Cortex of kidney (tissue), 1 donor: ENCODE measurements at places on chromosomes 16 and 17.

DNA sequence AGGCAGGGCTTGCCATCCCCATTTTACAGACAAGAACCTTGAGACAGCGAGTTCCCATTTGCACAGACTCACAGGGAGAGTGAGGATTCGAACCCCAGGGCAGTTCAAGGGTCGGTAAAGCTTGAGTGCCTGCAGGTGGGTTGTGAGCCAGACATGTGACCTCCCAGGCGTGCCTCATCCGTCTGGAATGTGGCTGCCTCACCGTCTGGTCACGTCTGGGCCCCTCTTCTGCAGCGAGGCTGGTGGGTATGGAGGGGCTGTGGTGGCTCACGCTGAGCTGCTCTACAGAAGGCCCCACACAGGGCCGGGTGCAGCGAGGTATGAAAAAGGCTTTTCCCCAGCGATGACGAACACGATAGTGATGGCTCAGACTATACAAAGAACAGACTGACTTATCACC lies 35.8 kb upstream of the LHX1 start:
- no peak for DNase-seq

- DNase-seq: no peak
Measured at GRCh38 chr17:79201119-79201518, 126.5 kb downstream of the ENGASE start.

- no peak for DNase-seq
Measured at GRCh38 chr17:42879596-42879985, 21.0 kb upstream of the G6PC1 start.

DNA sequence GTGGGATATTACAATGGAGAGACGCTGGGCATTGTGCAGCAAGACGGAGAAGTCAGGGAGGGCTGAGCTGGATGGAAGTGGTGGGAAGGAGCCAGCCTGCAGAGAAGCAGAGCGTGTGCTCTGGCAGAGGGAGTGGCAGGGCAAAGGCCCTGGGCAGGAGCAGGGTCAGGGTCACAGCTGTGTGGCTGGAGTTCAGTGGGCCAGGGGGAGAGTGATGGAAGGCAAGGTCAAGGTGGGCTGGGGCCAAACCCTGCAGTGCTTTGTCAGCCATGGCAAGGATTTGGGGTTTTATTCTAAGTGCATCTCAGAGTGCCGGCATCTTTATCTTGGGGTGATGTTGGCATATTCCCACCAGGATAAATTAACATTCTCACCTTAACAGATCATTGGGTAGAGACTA lies 31.9 kb upstream of the C16orf78 start:
- DNase-seq: no peak

DNA sequence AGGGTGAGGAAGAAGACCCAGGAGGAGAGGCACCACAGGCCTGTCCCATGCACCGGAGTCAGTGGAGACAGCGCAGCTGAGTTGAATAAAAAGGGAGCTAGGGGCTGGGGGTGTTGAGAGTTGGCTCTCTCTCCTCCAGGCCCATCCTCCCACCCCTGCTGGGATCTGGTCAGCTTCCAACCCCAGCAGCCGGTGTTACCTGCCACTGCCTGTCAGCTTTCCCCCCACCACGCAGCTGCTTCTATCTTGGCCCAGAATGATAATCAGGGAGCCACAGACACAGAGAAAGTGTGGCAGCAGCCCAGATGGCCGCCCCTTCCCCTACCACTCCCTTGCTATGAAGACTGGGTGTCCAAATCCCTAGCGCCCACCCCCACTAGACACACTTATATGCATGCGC lies 120.6 kb upstream of the RPL38 start:
- no peak for DNase-seq

- DNase-seq: no peak
Measured at GRCh38 chr16:4064950-4065352, 51.3 kb downstream of the ADCY9 start.

DNA sequence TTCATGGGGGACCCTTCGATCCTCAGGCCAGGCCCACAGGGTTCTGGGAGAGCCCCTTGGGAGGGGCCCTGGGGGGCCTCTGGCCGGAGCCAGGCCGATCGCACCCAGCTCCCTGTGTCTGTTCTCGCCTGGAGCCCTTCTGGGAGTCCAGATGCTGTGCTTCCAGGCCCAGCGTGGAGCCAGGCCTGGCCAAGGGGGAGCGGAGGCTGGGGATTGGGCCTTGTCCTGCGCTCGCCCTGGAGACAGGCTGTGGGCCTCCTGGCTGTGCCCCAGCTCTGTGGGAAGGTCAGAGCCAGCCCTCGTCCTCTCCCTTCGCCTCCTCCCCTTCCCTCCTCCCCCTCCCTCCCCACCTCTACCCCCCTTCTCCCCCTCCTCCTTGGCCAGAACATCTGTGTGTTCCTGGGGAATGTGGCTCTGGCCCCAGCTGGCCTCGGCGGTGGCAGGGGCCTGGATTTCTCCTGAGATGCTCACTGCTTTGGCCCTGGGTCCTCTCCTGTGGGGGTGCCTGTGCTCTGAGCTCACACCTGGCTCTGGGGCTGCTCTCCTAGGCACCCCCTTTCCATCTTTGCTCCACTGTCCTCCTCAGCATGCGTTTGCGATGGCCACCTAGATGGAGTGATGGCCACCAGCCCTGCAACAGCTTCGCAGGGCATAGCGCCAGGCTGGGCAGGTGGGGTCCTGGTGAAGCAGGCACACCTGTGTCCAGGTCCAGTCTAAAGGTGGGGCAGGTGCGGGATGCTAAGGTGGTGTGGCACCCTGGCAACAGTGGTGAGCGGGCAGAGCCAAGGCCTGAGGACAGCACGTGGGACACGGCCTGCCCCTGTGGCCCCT lies 90.6 kb upstream of the CIBAR2 start:
- no peak for DNase-seq

GRCh38 chr17:39096508-39097149 lies 54.8 kb downstream of the PLXDC1 start:
- DNase-seq: no peak

GRCh38 chr17:62178579-62178978 lies 113.5 kb upstream of the MED13 start:
- DNase-seq: no peak

DNA sequence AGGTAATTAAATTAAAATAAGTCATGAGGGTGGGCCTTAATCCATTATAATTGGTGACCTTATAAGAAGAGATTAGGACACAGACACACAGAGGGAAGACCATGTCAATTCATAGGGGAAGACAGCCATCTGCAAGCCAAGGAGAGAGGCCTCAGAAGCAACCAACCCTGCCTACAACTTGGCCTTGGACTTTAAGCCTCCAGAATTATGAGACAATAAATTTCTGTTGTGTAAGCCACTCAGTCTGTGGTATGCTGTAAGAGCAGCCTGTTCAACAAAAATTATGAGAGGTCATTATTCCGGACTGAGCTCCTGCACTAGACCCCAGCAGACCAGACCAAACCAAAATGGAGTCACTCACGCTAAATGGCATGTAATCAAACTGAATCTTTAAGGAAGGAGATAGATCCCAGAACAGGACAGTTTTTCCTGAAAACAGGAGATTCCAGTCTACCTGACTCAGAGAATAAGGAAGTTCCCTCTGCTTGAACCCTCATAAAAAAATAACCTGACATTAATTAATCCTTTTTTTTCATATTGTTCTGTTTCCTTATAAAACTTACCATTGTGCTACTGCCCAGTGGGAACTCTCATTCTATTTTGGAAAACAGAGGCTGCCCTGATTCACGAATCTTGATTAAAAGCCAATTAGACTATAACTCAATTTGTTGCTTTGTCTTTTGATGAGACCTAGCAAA lies 74.3 kb downstream of the DNAH3 start:
- no peak for DNase-seq

GRCh38 chr16:87143661-87144121 lies 173.5 kb downstream of the C16orf95 start:
- no peak for DNase-seq

DNA sequence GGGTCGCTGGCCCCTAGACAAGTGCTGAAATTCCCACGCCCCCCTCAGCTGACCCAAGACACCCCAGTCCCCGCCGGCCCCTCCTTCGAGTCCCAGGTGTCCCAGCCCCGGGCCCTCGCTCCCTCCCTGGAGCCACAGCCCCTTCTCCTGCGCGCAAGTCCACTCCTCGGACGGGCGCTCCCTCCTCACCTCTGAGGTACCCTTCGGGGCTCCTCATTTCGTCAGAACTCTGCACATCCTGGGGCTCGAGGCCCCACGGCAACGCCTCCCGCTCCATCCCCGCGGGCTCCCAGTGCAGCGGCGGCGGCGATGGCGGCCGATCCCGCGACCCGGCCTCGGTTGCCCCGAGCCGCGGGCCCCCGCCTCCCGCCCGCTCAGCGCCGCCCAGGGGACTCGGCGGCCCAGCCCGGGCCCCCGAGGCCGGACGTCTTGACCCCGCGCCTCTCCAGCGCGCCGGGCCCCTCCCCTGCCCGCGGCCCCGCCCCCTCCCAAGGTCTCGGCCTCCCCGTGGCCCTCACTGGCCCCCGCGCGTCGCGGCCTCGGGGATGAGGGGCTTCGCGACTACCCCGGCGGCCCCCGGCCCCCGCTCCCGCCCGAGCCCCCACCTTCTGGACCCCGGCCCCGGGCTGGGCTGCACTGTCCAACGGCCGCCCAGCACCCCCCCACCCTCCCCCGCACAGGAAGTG lies at the start of gene ZNF768:
Gene ZNF768, minus strand, starts transcription at position 430 of the 686 bp plus-strand sequence. Its CDS starts 153 bp downstream, at position 277.
- DNase-seq: no peak

GRCh38 chr17:55601874-55602364 lies 90.7 kb upstream of the SMIM36 start:
- no peak for DNase-seq

GRCh38 chr16:66346221-66346620 lies 20.3 kb upstream of the CDH5 start:
- DNase-seq: no peak

- DNase-seq: no peak
Measured at GRCh38 chr17:48030531-48030930, 7.1 kb downstream of the COPZ2 start.

DNA sequence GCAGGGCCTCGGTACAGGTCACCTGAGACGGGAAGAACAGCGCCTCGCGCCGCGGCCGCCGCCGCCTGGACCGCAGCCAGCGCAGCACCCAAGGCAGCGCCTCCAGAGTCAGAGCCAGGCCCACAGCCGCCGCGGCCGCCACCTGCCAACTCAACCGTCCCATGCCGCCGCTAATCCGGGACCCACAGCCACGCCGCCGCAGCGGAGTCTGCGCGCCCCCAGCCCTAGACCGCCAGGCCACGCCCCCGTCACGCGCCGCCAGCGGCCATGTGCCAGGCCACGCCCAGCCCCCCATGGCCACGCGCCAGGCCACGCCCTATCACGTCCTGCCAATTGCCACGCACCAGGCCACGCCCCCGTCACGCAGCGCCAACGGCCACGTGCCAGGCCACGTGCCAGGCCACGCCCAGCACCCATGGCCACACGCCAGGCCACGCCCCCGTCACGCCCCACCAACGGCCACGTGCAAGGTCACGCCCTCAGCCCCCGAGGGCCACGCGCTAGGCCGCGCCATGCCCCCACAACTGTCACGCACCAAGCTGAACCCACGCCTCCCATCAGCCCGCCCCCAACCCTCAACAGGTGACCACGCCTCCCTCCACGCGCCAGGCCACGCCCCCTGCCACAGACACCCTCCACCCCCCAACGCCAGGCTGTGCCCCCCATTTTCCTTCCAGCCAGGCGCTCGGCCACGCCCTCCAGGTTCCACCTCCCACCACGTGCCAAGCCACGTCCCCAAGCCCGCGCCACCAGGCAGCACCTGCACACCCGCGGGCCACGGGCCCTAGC lies at the start of gene PLD6:
Gene PLD6, minus strand, starts transcription at position 210 of the 789 bp plus-strand sequence. Its CDS starts 47 bp downstream, at position 163.
- no peak for DNase-seq

DNA sequence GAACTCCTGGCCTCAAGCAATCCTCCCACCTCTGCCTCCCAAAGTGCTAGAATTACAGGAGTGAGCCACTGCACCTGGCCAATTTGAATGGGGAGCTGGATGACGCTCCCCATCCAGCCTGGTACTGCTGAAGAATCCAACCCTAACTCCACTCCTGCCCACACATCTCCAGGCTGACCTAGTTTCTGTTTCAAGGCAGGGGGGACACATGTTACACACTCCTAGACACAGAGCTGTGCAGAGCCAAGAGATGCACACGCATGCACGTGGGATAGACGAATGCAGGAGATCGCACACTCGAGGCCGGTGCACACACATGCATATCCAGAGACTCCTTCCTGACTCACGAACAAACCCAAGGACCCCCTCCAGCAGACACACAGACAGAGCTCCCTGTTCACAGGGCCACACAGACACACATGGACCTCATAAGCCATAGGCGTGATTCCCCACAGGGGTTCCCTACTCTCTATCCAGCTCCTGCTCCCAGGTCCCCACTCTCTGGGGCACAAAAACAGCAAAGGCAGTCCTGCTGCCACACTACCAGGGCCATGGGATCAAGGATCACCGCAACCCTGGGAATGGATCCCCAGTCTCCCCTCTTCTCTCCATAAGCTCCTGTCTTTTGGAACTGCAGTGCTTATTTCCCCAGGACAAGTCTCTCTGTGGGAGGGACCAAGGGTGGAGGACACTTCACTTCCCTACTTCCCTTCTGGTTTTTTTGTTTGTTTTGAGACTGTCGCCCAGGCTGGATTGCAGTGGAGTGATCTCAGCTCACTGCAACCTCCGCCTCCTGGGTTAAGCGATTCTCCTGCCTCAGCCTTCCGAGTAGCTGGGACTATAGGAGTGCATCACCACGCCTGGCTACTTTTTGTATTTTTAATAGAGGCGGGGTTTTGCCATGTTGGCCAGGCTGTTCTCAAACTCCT lies 14.4 kb downstream of the EPOP start:
- DNase-seq: no peak

GRCh38 chr16:64990101-64990500 lies 131.8 kb downstream of the CDH11 start:
- DNase-seq: no peak

DNA sequence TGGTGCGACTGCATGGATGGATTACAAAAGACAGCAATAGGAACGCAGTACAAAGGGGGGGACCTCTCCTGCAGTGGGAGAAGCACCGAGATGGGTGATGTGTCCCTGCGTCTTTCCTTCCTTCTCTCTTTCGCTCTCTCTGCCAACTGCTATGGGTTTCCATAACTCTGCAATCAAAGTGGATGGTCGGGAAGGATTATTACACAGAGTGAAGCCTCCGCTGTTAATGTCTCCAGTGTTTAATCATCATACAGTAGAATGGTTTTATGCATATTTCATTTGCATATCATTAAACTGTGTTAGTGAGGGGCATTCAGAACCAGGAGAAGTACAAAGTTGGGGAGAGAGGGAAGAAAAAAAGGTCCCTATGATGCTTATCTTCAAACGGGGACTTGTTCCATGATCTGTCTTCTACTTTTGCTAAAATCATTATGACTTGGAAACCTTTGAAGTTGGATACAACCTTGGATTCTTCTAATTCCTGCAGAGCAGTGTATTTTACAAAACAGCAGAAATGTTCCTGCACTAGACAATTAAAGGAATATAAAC lies 255.9 kb upstream of the PMFBP1 start:
- no peak for DNase-seq

GRCh38 chr16:75947626-75948239 lies 221.4 kb upstream of the CPHXL start:
- no peak for DNase-seq

- no peak for DNase-seq
Measured at GRCh38 chr17:13883659-13884058, 185.6 kb upstream of the COX10 start.

GRCh38 chr17:78433013-78433727 lies 54.7 kb downstream of the PGS1 start:
- no peak for DNase-seq

- DNase-seq: no peak
Measured at GRCh38 chr17:40279402-40279801, 8.3 kb upstream of the CDC6 start.

GRCh38 chr16:1612320-1613111 lies at the start of gene CRAMP1:
TSS of gene CRAMP1 (plus strand) at chr16:1612360. CDS start at chr16:1614640, 2,280 bp downstream.
- DNase-seq: no peak

GRCh38 chr17:49431743-49432142 lies 17.1 kb upstream of the PHB1 start:
- DNase-seq: no peak

GRCh38 chr16:74691093-74691855 lies 9.4 kb downstream of the MLKL start:
- DNase-seq: no peak

GRCh38 chr16:19281246-19281645 lies 4.3 kb upstream of the CLEC19A start:
- DNase-seq: no peak
